ENCODE measurements at places on chromosomes 6 and 20.

GRCh38 chr6:30963641-30964040 lies 19.9 kb upstream of the MUC21 start:
- DNase-seq = no peak

DNA sequence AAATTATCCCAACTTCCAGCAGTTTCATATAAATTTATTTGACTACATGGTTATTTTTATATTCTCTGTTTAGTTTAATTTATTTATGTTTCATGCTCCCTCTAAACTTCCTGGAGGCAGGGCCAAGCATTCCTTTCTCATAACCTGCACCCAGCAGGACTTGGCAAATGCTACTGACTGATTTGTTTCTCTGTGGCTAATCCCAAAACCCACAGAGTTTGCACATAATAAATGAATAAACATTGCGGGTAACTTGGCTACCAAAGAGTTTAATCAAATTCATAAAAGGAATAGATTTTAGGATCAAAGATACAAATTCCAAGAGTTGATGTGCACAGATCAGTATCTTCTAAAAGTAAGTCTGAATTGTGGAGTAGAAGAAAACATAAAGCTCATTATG lies 239.5 kb downstream of the SLC35F1 start:
- DNase-seq = no peak

DNA sequence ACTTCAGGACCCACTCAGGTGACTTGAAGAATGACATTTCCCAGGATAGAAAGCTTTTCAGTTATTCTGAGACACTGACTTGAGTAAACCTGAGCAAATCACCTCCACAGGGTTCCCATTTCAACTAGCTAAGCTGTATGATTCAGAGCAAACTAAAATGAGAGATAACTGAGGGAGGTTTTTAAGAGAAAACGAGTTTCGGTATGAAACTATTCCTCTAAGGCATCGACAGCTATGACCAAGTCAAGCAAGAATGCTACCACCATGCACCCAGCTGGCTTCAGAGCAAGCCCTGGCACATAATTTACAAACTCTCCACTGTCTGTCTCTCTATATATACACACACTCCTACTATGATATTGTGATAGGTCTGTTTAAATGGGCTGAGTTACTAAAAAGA lies 75.4 kb downstream of the PERP start:
- DNase-seq = no peak

GRCh38 chr20:32462900-32463641 lies 104.9 kb downstream of the ASXL1 start:
- DNase-seq = no peak

GRCh38 chr6:154403788-154404187 lies 47.2 kb upstream of the IPCEF1 start:
- no peak for DNase-seq

Data from stimulated activated CD4-positive, alpha-beta T cell treated with anti-CD3 and anti-CD28 coated beads, Interleukin-1b, Interleukin-23, amount 100 ng/mL, for 24 hours (primary cell).